Right kidney (tissue), 9 donors: ENCODE measurements at places on chromosomes 5 and 9.

- no peak for DNase-seq
Measured at GRCh38 chr9:34689512-34689911, 1.6 kb downstream of the CCL19 start.

- no peak for DNase-seq
Measured at GRCh38 chr9:136377341-136378169, 4.1 kb upstream of the CARD9 start.

GRCh38 chr5:78912811-78913210 is 72.3 kb downstream of the ARSB start:
- DNase-seq, result no peak

DNA sequence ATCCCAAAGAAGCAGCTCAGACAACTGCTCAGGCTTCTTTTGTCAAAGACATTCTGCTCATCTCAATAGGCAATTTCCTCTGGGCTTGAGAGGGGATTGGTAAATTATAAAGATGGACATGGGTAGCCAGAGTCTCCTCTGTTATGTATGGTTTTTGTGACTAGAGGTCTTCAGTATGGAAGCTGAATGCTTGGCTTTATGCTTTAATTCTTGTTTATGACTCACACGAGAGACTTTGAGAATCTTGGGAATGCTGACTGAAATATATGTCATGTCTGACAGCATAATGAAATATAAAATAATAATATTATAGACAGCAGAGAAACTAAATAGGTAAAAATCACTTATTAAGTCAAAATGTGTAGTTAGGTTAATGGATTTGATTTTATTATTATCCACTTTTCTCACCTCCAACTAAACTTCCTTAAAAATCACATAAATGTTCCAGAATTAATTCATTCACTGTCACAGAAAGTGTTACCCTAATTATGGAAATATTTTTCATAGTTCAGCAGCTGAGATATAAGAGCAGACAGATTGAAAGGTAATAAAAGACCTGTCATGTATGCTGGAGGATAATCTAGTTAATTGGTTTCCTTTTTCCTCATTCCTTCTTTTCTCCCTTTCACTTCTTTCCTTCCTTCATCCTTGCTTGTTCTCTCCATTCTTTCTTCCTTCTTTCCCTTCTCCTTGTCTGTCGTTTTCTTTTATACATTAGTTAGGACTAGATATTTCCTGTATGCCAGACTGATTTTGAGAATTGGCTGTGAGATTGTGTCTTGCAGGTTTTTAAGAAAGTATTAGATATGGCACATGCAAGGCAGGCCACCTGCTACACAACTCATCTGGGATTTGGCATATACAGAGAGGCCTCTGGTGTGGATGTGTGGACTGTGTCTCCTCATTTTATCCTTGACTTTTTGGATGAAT is 1866.1 kb upstream of the NUDT12 start:
- no peak for DNase-seq
